Stimulated activated CD4-positive, alpha-beta T cell treated with anti-CD3 and anti-CD28 coated beads, Interleukin-15, amount 100 ng/mL, for 1 hour (primary cell): ENCODE measurements at places on chromosomes 12 and 14.

GRCh38 chr12:84058136-84058535 is 854.5 kb downstream of the SLC6A15 start:
- no peak for DNase-seq

- peak; percentile 92 for DNase-seq
These were observed at the start of gene SNAPC1 for GRCh38 chr14:61761959-61762786. Gene SNAPC1 (plus strand): TSS chr14:61762420. CDS start chr14:61762461, 41 bp downstream.

GRCh38 chr12:113347-113746 is 46.8 kb downstream of the IQSEC3 start:
- no peak for DNase-seq

DNA sequence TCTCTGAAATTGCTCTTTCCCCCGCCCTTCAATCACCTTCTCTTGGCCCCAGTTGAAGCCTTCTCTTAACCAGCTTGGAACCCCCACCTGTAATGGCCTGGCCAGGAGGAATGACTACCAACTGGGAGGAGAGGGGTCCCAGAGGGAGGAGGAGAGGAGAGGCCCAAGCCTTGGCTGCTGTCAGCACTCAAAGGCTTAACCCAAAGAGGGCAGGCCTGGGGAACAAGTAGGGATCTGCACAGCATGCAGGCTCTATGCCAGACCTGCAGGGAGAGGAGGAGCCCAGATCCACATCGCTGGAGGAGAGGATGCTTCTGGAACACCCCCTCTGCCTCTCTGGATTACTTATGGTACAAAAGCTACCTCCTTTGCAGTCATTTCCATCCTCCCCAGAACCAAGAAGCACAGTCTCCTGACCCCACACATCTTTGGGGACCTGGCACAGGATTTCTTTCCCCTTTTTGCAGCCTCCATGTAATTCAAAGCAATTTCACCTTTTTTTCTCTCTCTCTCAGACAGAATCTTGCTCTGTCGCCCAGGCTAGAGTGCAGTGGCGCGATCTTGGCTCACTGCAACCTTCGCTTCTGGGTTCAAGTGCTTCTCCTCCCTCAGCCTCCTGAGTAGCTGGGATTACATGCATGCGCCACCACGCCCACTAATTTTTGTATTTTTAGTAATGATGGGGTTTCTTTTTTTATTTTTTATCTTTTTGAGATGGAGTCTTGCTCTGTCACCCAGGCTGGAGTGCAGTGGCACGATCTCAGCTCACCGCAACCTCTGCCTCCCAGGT is 6.2 kb downstream of the RARG start:
- no peak for DNase-seq

- no peak for DNase-seq
These were observed 8.5 kb downstream of the WSB2 start for GRCh38 chr12:118052324-118053070.

GRCh38 chr12:80509781-80510556 is 65.9 kb downstream of the PTPRQ start:
- no peak for DNase-seq

DNA sequence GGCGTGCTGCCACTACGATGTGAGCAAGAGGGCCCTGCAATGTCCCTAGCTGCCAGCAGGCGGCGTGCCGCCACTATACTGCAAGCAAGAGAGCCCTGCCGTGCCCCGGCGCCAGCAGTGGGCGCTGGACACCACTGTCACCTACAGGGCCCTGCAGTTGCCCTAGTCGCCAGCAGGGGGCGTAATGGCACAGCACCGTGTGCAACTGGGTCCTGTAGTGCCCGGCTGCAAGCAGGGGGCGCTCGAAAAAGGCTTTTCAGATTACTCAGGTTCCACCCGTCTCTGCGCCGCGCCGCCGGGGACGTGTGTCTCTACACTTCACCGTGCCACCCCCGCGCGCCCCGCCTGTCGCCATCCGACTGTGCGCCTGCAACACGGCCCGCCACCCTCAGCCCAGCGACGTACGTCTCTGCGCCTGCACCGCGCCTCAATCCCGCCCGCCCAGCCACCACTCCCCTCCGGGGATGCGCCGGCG is 1356.9 kb downstream of the TMEM121 start:
- DNase-seq, result no peak
